ENCODE measurements at places on chromosomes 4 and X.

DNA sequence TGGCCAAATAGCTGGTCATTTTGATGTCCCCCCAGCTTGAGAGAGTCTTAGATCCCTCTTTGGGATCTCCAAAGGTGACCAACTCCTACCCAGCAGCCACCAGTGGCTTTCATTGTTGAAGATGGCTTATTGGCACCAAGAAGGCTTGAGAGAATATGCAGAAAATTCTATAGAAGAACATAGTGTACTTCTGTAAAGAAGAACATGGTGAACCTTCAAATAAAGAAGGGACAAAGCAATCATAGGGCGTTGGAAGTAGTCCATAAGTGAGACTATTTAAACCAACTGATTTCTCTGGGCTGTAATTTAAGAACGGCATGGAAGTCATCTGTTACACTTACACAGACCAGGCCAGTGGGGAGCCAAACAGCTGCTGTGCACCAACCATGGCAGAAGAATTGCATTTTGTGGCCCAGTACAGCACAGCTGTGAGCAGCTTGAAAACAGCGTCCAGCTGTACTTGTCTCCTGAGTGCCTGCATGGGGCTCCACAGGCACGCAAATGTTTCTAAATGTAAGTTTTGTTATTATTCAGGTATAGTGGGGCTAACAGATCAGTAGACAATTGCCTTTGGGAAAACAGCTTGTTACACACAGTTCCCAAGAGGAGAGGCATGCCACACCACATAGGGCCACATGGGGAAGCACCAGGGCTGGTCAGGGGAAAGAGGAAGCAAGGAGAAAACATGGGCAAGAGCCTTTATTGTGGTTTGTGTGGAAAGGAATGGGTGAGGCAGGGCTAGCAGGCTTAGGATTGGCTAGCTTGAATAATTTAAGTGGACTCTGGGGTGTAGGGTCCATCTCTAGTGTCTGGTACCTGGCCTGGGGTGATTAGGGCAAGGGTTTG lies 125.0 kb downstream of the ARHGAP6 start:
- no peaks in the 10 kb centered on the region for H3K4me1 ChIP-seq
- H3K27ac ChIP-seq = no peak overlapping the region
- H3K36me3 ChIP-seq = no peaks in the 10 kb centered on the region
- no peak for DNase-seq

- H3K27ac ChIP-seq = no peak overlapping the region
- no peak for DNase-seq
- no peaks in the 10 kb centered on the region for H3K27me3 ChIP-seq
- no peaks in the 10 kb centered on the region for H3K4me1 ChIP-seq
Measured at GRCh38 chr4:28373601-28374000, 1513.0 kb downstream of the STIM2 start.

DNA sequence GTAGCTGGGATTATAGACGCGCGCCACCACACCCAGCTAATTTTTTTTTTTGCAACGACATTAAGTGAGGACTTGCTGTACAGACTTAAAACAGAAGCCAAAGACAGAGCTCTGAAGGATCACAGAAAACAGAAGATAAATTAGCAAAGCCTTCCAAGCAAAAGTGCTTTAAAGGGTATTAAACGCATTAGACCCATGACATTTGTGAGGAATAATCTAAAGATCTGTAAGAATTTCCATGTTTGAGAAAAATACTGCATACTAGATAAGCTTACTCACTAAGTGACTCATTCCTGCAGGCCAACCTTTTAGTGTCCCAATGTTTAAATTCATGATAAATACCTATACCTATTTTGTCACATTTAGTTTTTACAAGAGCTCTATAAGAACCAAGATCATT lies 27.4 kb downstream of the SMARCA1 start:
- no peak for DNase-seq
- H3K27ac ChIP-seq = no peak overlapping the region
- H3K27me3 ChIP-seq = no peaks in the 10 kb centered on the region
- no peaks in the 10 kb centered on the region for H3K4me1 ChIP-seq

DNA sequence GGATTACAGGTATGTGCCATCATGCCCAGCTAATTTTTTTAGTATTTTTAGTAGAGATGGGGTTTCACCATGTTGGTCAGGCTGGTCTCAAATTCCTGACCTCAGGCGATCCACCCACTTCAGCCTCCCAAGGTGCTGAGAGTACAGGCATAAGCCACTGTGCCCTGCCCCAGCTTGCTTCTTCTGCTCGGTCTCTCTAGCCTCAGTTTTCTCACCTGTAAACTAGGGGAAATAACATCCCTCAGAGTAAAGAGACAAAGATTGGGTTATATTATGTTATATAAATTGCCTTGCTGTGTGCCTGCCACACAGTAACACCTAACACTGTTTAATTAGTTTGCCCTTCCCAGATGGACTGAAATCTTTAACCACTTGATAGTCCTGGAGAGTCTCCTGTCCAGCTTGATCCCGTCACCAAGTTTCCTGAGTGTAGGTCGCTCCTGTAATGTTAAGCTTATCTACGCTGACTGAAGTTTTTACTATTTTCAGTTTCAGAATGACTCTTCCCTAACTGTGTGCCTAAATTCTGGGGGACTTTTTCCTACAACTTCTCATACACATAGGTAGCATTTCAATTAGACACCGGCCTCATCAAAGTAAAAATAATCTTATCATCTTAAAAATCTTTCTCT lies 412.7 kb upstream of the TENM3 start:
- H3K36me3 ChIP-seq = no peaks in the 10 kb centered on the region
- no peaks in the 10 kb centered on the region for H3K27me3 ChIP-seq
- no peak overlapping the region for H3K27ac ChIP-seq
- H3K4me1 ChIP-seq = no peaks in the 10 kb centered on the region

GRCh38 chr4:63937961-63938360 lies 471.3 kb downstream of the TECRL start:
- DNase-seq = no peak
- H3K4me3 ChIP-seq = no peak overlapping the region
- no peaks in the 10 kb centered on the region for H3K36me3 ChIP-seq
- H3K27ac ChIP-seq = no peak overlapping the region

DNA sequence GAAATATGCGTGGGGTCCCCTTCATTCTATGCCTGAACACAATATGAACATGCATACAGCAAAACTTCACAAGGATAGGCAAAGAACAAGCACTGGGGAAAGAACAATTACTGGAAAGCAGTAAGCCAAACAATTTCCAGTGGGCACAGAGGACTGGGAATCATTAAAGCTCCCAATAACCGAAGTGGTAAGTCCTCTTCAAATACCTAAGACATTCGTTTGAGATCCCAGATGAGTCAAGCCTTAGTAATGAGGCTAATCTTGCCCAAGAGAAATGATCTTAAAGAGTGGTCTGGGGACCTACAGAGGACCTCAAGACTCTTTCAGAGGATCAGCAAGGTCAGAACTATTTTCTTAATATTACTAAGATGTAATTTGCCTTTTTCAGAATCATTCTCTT lies 28.6 kb downstream of the ANAPC10 start:
- no peak overlapping the region for H3K4me3 ChIP-seq
- no peak overlapping the region for H3K27ac ChIP-seq
- peaks cover 24% of the 10 kb centered on the region for H3K36me3 ChIP-seq
- no peak for DNase-seq
- H3K27me3 ChIP-seq = no peaks in the 10 kb centered on the region
- peaks cover 7% of the 10 kb centered on the region for H3K4me1 ChIP-seq
